Small intestine (tissue), 16 donors: ENCODE measurements at places on chromosomes 12 and 14.

DNA sequence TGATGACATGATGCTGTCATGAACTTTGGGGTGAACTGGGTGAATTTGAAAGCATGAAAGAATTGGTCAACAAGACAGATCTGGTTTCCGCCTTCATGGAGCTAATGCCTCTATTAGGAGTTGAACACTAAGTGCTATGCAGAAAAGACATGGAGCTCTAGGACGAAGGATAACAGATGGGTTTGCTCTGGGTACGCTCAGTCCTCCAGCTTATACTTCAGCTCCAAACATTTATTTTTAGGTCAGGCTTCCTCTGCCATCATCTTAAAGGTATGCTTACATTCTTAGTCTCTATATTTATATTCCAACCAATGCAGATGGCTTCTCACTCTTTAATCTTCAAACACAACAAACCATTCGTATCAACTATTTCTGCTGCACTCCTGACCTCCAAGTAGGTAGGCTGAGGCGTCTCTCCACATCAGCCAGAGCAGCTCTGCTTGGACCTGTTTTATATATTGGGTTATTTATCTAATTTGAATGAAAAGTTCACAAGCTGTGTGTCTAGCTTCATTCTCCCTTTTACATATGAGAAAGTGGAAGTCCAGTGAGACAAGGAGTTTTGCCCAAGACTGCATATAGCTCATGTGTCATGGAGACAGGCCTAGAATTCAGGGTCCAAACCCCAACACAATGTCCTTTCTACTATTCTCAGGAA lies 226.3 kb downstream of the SPTSSA start:
- no peaks in the 10 kb centered on the region for H3K27me3 ChIP-seq
- no peak overlapping the region for H3K4me3 ChIP-seq
- H3K4me1 ChIP-seq, result no peaks in the 10 kb centered on the region
- peak overlapping the region; percentile 6 for H3K27ac ChIP-seq
- no peaks in the 10 kb centered on the region for H3K36me3 ChIP-seq

DNA sequence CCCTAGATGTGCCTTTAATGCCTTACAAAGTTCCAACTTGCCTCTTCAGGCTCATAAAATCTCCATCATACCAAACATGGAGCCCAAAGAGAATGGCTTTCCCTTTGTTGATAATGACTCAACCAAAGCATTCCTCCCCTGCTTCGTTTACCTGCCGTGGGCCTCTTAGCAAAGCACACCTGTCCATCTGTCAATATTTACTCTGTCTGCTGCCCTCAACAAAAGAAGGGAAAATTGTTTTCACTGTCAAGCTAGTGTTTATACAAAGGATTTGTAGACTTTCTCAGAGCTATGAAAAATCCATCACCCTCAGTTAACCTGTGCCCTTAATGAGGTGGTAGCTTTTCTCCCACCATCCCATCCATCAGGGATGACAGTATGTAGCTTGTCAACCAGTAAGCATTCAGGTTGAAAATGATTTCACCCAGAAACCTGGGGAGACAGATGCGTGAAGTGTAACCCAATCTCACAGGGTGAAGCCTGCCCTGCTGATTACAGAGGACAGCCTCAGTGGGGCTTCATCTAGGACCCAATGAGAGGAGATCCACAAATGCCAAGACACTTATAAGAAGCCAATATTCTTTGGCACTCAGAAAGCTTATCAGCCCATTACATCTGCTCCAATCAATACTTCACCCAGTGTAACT lies 278.1 kb downstream of the NUAK1 start:
- no peak for DNase-seq
- H3K4me3 ChIP-seq, result no peak overlapping the region
- H3K4me1 ChIP-seq, result no peaks in the 10 kb centered on the region
- no peaks in the 10 kb centered on the region for H3K27me3 ChIP-seq
- H3K27ac ChIP-seq, result no peak overlapping the region

DNA sequence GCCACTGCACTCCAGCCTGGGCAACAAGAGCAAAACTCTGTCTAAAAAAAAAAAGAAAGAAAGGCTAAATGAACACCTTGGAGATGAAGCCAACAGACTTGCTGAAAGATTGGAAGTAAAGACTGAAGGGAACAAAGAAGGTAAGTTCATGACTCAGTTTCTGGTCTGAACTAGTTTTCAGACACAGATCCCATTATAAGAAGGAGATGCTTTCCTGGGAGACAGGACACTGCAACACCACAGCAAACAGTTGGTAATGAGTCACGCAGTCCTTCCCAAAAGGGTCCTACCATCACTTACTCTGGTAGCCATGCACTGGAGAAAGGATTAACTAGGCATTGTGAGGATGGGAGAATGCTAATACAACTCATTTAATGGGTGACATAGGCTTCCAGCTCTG lies 97.2 kb downstream of the SSPN start:
- H3K36me3 ChIP-seq, result no peaks in the 10 kb centered on the region
- no peak overlapping the region for H3K4me3 ChIP-seq
- DNase-seq, result no peak
- peaks cover 5% of the 10 kb centered on the region for H3K4me1 ChIP-seq
- no peaks in the 10 kb centered on the region for H3K27me3 ChIP-seq

GRCh38 chr12:104856531-104856930 lies 101.6 kb downstream of the SLC41A2 start:
- no peaks in the 10 kb centered on the region for H3K4me1 ChIP-seq
- no peak overlapping the region for H3K4me3 ChIP-seq
- DNase-seq, result no peak

- no peaks in the 10 kb centered on the region for H3K27me3 ChIP-seq
- peaks cover 72% of the 10 kb centered on the region for H3K36me3 ChIP-seq
- H3K4me3 ChIP-seq, result no peak overlapping the region
- DNase-seq, result no peak
Measured at GRCh38 chr14:101884934-101885576, 79.3 kb upstream of the DYNC1H1 start.

GRCh38 chr14:24695265-24696241 lies 61.6 kb upstream of the GZMB start:
- H3K27ac ChIP-seq, result no peak overlapping the region
- no peaks in the 10 kb centered on the region for H3K4me1 ChIP-seq
- H3K36me3 ChIP-seq, result no peaks in the 10 kb centered on the region
- DNase-seq, result no peak
- H3K4me3 ChIP-seq, result no peak overlapping the region
- H3K27me3 ChIP-seq, result no peaks in the 10 kb centered on the region

DNA sequence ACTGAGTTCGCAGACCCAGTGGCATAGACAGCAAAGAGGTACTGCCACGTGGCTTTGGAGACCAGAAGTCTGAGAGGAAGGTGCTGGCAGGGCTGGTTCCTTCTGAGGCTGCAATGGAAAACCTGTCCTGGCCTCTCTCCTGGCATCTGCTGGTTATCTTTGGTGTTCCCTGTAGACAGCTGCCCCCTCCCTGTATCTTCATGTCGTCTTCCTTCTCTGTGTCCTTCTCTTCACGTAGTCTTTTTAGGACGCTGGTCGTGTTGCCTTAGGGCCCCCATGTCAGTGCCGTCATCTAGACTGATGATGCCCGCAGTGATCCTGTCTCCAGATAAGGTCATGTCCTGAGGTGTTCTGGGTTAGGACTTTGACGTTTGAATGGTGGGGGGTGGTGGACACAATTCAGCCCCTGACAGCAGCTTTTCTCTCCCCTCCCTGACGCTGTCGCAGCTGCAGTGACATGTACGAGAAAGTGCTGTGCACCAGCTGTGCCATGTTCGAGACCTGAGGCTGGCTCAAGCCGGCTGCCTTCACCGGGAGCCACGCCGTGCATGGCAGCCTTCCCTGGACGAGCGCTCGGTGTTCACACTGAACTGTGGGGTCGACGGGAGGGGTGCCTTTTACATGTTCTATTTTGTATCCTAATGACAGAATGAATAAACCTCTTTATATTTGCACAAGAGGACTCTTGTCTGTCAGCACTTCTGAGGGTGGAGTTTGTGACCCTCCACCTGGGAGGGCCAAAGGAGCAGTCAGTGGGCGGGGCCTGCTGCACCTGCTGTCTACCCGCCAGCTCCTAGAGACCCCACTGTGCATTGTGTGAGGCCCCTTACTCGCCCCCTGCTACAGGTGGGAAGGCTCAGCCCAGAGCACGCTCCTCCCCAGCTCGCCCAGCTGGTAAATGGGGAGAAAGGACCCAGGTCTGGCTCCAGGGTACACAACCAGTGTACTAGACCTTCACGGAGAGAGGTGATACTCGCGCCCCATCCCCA lies 6.3 kb downstream of the SIVA1 start:
- peaks cover 5% of the 10 kb centered on the region for H3K4me1 ChIP-seq
- H3K36me3 ChIP-seq, result no peaks in the 10 kb centered on the region
- no peaks in the 10 kb centered on the region for H3K27me3 ChIP-seq
- no peak overlapping the region for H3K4me3 ChIP-seq
- no peak overlapping the region for H3K27ac ChIP-seq
- no peak for DNase-seq

GRCh38 chr12:88763536-88764100 lies 183.3 kb upstream of the KITLG start:
- no peak for DNase-seq
- no peaks in the 10 kb centered on the region for H3K4me1 ChIP-seq
- H3K27me3 ChIP-seq, result no peaks in the 10 kb centered on the region
- H3K27ac ChIP-seq, result no peak overlapping the region
- no peak overlapping the region for H3K4me3 ChIP-seq
- no peaks in the 10 kb centered on the region for H3K36me3 ChIP-seq
